ENCODE measurements at places on chromosomes 2 and 18. TPM values are rescaled to one million over a fixed set of nuclear protein-coding genes. Genes with fewer than 3 reads are reported as not detected.

Gene SMARCAL1
- 20.6 TPM for total RNA-seq

DNA sequence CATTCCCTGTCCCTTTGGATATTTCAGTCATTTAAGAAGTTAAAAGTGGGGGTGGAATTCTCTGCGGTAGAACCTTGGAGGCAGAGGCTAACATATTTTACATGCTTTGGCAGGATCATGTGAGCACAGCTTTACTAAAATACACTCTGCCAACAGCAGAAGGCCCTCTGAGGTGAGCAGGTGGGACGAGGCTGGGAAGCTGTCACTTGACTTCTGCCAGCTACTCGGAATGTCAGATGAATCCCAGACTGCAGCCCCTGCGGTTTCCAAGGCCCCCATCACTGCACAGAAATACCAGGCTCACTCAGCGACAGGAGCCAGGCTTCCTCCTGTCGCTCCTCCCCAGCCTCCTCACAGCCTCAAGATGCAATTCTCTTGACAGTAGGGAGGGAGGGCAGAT lies 220.9 kb upstream of the REV1 start:
- DNase-seq, result no peak

Gene CD8A
- not detected for total RNA-seq

Gene ITPRID2
- total RNA-seq, result 101 TPM
